ENCODE measurements at places on chromosomes 4 and X. TPM values are rescaled to one million over a fixed set of nuclear protein-coding genes. Genes with fewer than 3 reads are reported as not detected.

GPR50 gene
- not detected for total RNA-seq

DAPP1 gene
- 3.1 TPM for total RNA-seq

MAGEB6 gene
- total RNA-seq: not detected

PARM1 gene
- 47.4 TPM for total RNA-seq

ATOH1 gene
- not detected for total RNA-seq

CT55 gene
- not detected for total RNA-seq

CXorf65 gene
- not detected for total RNA-seq

COL4A6 gene
- 21.6 TPM for total RNA-seq

XAGE1A gene
- not detected for total RNA-seq

CTSO gene
- total RNA-seq: 30.5 TPM

NUP62CL gene
- 6.1 TPM for total RNA-seq

TLR1 gene
- total RNA-seq: 9.6 TPM

CCKAR gene
- total RNA-seq: 1.3 TPM

RGS12 gene
- 65.1 TPM for total RNA-seq

CLDN2 gene
- 0.49 TPM for total RNA-seq

RPA4 gene
- 6.1 TPM for total RNA-seq

GAGE12F gene
- total RNA-seq: not detected

TCEAL5 gene
- total RNA-seq: 8.1 TPM

PRRG1 gene
- total RNA-seq: 17.5 TPM

CLNK gene
- 0.16 TPM for total RNA-seq

ZCCHC12 gene
- 14.9 TPM for total RNA-seq

PPP2R2C gene
- total RNA-seq: 10.1 TPM

ELOVL6 gene
- 23.7 TPM for total RNA-seq

LONRF3 gene
- total RNA-seq: 5.0 TPM

BMP3 gene
- 21.3 TPM for total RNA-seq

Data from camera-type eye (tissue), 1 donor.